Fibroblast of the aortic adventitia (primary cell): ENCODE measurements at places on chromosomes 11 and 22. TPM values are rescaled to one million over a fixed set of nuclear protein-coding genes. Genes with fewer than 3 reads are reported as not detected.

Gene KRTAP5-7
- total RNA-seq, result 0.09 and 0.33 TPM in 2 replicates

Gene CHRM1
- total RNA-seq, result not detected in 2 replicates

Gene PRR33
- total RNA-seq, result not detected in 2 replicates

Gene CARD16
- total RNA-seq, result 5.3 and 11.5 TPM in 2 replicates

Gene CD248
- 99.1 and 193 TPM in 2 replicates for total RNA-seq

Gene UBQLN3
- total RNA-seq, result 0.09 TPM in 1 of 2 replicates, not detected in the other

Gene LDHAL6A
- total RNA-seq, result not detected in 2 replicates

Gene PNPLA5
- total RNA-seq, result not detected in 2 replicates

Gene DDX10
- total RNA-seq, result 15.7 and 26.3 TPM in 2 replicates

Gene YPEL1
- total RNA-seq, result 1.3 and 4.4 TPM in 2 replicates

Gene SLC37A4
- 13.4 and 15.5 TPM in 2 replicates for total RNA-seq

Gene GAL3ST1
- not detected in 2 replicates for total RNA-seq

Gene ANO9
- total RNA-seq, result not detected in 2 replicates

Gene CTSF
- total RNA-seq, result 35.0 and 47.1 TPM in 2 replicates

Gene OR4A47
- not detected in 2 replicates for total RNA-seq

Gene NXPE4
- total RNA-seq, result not detected in 2 replicates

Gene SOX10
- not detected in 2 replicates for total RNA-seq

Gene GAB4
- total RNA-seq, result not detected in 2 replicates

Gene DEFB131B
- not detected in 2 replicates for total RNA-seq

Gene VSIG10L2
- not detected in 2 replicates for total RNA-seq

Gene IFITM1
- total RNA-seq, result 20.9 and 24.2 TPM in 2 replicates

Gene RFPL2
- not detected in 2 replicates for total RNA-seq

Gene POU2AF2
- not detected in 2 replicates for total RNA-seq

Gene C11orf16
- not detected in 2 replicates for total RNA-seq

Gene C11orf42
- not detected in 2 replicates for total RNA-seq

Gene FAM180B
- total RNA-seq, result not detected in 2 replicates

Gene OR4A16
- total RNA-seq, result not detected in 2 replicates

Gene RAG1
- 0.45 and 1.1 TPM in 2 replicates for total RNA-seq

Gene PATL1
- 19.1 and 25.6 TPM in 2 replicates for total RNA-seq

Gene FOLR2
- total RNA-seq, result not detected in 2 replicates

Gene PLA2G3
- 0.08 and 0.09 TPM in 2 replicates for total RNA-seq

Gene THAP12
- 55.5 and 60.1 TPM in 2 replicates for total RNA-seq

Gene RTN4RL2
- total RNA-seq, result 0.09 and 0.90 TPM in 2 replicates

Gene GPHA2
- not detected in 2 replicates for total RNA-seq

Gene EMID1
- total RNA-seq, result 0.08 TPM in 1 of 2 replicates, not detected in the other

Gene C22orf15
- total RNA-seq, result 0.18 and 4.9 TPM in 2 replicates

Gene CSF2RB
- total RNA-seq, result 0.81 and 0.98 TPM in 2 replicates

Gene FGF4
- total RNA-seq, result 0.08 TPM in 1 of 2 replicates, not detected in the other

Gene SAMM50
- total RNA-seq, result 53.7 and 54.3 TPM in 2 replicates

Gene MRGPRE
- total RNA-seq, result not detected in 2 replicates

Gene IGSF9B
- 1.7 and 3.2 TPM in 2 replicates for total RNA-seq

Gene CHST1
- total RNA-seq, result 0.09 and 0.82 TPM in 2 replicates

Gene NAALAD2
- total RNA-seq, result 3.7 and 7.9 TPM in 2 replicates

Gene LRRC4C
- 0.08 and 0.27 TPM in 2 replicates for total RNA-seq

Gene TXNRD2
- 16.4 and 16.8 TPM in 2 replicates for total RNA-seq

Gene OR1S1
- total RNA-seq, result not detected in 2 replicates

Gene FZD4
- 50.2 and 63.9 TPM in 2 replicates for total RNA-seq

Gene GSTT2
- total RNA-seq, result 0.54 TPM in 1 of 2 replicates, not detected in the other

Gene TRPT1
- total RNA-seq, result 18.9 and 33.3 TPM in 2 replicates

Gene C1QTNF4
- not detected in 2 replicates for total RNA-seq

Gene MMP8
- total RNA-seq, result 0.41 TPM in 1 of 2 replicates, not detected in the other

Gene RPS6KA4
- 47.3 and 72.1 TPM in 2 replicates for total RNA-seq

Gene CCDC89
- 4.2 and 7.9 TPM in 2 replicates for total RNA-seq
